ENCODE measurements at places on chromosomes 1 and 21.

DNA sequence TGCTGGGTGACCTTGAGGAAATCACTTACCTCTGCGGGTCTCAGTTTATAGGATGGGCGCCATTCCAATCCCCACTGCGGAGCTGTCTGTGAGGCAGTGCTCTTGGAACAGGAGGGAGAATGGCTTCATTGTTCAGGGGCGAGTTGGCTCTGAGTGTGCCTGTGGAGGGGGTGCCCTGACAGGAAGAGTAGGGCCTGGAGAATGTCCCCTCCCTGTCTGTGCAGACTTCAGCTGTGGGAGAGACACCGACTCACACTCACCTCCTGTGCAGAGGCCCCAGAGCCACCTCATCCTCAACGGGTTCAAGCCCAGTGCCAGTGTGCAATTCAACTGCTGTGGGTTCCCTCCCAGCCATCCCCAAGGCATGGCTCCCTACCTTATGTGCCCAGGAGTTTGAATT is 17.1 kb downstream of the ADORA1 start:
- DNase-seq: peak; percentile 83

- DNase-seq: no peak
Observed at GRCh38 chr1:43522776-43523480, 7.8 kb upstream of the PTPRF start.

- DNase-seq: no peak
Observed at GRCh38 chr1:34167389-34167788, 2.4 kb upstream of the CSMD2 start.

GRCh38 chr1:43799656-43800635 is 92.6 kb downstream of the ST3GAL3 start:
- DNase-seq: no peak

DNA sequence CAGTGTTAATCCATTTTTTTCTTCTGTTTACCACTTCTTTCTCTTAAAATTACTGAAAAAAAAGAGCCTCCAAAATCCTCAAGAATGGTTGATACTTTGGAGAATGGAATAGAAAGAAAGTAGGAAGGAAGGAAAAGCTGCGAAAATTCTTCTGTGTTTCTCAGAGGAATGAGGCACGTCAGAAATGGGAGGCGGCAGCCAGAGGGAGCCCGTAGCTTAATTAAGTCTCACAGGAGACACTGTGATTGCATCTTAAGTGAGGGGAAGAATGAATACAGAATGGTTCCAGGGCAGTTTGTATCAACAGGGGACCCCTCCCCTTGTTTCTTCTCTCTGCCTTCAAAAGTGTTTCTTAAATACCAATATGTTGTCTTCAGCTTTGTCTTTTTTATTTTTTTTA is 1099.5 kb downstream of the PLA2G4A start:
- DNase-seq: peak; percentile 31

GRCh38 chr1:23126200-23126599 is 42.5 kb downstream of the LUZP1 start:
- DNase-seq: no peak

DNA sequence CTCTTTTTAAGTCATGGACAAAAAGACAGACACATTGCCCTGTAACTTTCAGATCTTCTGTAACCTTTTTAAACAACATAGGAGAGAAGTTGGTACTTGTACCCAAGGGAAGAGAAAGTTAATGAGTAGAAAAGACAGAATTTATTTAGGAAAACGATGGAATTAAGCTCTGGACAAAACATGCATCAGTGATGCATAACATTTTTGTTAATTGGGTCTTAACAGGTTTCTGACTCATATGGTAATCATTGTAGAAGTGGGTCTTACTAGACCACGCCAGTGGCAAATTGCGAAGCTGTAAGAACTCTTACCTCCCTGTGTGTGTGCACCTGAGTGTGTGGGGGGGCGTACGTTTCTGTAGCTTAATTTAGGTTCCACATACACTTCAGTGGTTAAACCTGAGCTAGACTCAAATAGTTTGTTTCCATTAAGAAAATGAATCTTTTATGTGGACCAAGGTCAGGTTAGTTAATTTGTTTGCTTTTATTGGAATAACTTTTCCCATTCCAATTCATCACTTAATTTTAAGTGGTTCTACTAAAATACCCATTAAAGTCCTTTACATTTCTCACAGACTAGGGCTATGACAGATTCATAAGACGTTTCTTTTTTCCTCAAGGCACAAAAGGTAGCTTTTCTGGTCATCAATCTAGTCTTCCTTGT is 48.1 kb downstream of the NFIA start:
- DNase-seq: no peak

- DNase-seq: no peak
Observed at GRCh38 chr1:223487887-223488259, 94.7 kb downstream of the CCDC185 start.

GRCh38 chr1:173285048-173285447 is 77.9 kb upstream of the TNFSF4 start:
- no peak for DNase-seq

GRCh38 chr1:40824591-40825434 is 37.4 kb downstream of the CITED4 start:
- DNase-seq: no peak

GRCh38 chr1:4684136-4684535 is 29.7 kb downstream of the AJAP1 start:
- no peak for DNase-seq

- DNase-seq: no peak
Observed at GRCh38 chr1:199490769-199491527, 536.6 kb upstream of the NR5A2 start.

DNA sequence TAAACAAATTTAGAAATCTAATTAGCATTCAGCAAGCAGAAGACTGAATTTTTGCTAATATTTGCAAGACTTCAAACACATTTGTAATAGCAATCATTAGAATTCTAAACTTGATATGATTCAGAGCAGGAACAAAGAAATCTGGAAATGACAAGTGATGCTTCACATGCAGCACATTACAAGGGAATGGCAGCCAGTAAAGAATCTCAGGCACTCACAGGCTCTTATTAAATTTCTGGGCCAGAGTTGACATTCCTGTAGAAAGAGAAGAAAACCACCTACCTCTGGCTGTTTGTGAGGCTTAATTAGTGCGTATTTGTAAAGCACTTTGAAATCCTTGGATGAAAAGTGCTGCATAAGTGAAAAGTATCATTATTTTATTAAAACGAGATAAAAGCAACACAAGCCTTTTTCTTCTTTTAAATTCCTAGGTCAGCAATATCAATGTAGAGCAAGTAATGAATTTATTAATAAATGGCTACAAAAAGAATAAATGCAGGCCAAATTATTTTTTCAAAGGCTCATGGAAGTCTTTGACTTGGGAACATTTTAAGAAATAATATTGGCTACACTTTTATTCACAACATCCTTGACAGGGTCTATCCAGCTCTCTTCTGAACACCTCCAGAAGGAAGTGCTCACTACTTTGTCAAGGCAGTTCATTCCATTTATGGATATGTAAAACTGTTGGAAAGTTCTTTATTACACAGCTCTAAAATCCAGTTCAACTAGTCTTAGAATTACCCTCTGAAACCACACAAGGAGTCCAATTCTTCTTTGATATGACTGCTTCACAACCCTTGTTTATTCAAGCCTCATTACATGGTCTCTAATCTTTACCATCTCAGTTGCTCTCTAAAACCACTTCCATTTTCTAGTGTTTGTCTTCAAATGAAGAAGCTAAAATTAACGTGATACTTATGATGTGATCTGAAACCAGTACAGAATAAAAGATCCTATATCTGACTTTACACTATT is 32.1 kb upstream of the SCYL3 start:
- no peak for DNase-seq

GRCh38 chr1:96424877-96425276 is 296.7 kb upstream of the PTBP2 start:
- DNase-seq: no peak

- DNase-seq: no peak
Observed at GRCh38 chr1:199463521-199464127, 563.9 kb upstream of the NR5A2 start.

- DNase-seq: no peak
Observed at GRCh38 chr21:45991606-45992300, 10.2 kb downstream of the COL6A1 start.

- DNase-seq: no peak
Observed at GRCh38 chr21:21612466-21612865, 614.3 kb downstream of the NCAM2 start.

GRCh38 chr1:168767894-168768584 is 39.0 kb upstream of the DPT start:
- peak; percentile 13 for DNase-seq

DNA sequence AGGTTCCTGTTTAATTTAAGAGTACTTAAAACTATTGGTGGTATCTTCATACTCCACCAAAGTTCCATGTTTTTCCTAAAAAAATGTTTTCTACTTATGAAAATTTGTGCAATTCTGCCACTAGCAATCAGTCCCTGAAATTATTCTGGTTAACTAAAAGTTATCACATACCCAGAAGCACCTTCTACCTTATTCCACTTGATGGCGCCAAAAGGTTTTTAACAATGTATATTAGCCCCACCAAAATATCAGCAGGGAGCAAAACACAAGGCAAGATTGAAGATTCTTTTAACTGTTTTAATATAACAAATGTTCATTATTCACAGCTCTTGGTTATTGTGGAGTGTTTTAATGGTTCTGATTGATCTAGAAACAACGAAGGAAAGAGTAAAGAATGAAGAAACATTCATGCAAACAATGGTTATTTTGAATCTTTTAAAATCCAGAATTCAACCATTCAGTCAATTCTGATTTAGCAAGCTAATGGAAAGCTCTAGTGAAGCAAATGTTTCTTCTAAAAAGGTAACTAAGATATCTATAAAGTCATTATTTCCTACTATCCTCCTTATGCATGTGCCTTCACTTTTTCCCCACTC is 67.2 kb downstream of the TTLL7 start:
- DNase-seq: peak; percentile 73

GRCh38 chr21:21332492-21332891 is 334.3 kb downstream of the NCAM2 start:
- DNase-seq: no peak

DNA sequence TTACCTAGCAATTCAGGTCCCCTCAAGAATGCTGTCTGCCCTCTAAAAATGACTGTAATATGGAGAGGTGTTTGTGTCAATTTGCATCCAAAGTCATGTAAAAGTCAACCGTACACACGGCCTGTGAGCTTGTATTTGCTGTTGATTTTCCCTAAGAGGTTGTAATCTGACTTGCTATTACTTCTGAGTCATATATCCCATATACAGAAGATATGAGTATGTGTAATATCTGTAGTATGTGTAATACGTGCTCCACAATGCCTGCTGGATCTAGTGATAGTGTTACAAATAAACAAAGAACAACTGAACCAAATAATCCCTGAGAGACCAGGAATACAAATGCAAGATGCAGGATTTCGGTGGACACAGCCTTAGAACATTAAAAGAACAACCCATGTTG is 1.4 kb upstream of the KCNJ6 start:
- DNase-seq: no peak

DNA sequence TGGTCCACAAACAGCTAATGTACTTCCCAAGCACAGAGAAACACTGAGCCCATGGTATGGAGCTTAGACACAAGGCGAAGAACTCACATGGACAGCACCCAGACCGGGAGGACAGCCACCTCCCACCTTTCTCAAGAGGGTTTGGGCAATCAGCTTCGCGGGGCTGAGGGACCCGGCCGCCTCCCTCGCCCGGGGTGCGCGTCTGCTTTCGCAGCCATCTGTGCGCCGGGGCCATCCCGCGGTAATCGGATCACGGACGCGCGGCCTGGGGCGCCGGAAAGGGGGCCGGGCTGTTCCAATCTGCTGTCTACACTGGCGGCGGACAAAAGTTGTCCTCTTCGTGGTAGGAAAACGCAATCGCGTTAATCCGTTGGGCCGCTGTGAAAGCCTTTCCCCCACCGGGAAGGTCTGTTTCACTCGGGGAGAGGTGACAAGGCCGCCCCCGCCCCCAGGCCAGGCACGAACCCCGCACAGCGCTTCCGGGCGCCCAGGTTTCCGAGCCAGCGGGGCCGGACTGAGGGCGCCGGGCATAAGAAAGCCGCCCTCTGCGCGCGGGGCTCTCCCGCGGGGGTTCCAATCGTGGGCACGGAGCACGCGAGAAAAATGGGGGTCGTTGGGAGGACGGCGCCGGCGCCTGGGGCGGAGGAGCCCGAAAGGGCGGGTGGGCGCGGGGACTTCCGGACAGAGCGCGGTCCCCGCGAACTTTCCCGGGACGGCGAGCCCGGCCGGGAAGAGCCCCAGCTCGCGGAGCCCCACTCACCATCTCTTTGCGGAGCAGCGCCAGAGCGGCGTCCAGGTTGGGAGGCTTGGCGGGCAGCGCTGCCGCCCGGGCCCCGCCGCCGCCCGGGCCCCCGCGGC is 664 bp downstream of the FAM89A start:
- no peak for DNase-seq

- no peak for DNase-seq
Observed at GRCh38 chr1:116403496-116404136, 30.6 kb downstream of the ATP1A1 start.

- DNase-seq: peak; percentile 62
Observed at GRCh38 chr21:42974832-42975820, 764 bp downstream of the PKNOX1 start.

DNA sequence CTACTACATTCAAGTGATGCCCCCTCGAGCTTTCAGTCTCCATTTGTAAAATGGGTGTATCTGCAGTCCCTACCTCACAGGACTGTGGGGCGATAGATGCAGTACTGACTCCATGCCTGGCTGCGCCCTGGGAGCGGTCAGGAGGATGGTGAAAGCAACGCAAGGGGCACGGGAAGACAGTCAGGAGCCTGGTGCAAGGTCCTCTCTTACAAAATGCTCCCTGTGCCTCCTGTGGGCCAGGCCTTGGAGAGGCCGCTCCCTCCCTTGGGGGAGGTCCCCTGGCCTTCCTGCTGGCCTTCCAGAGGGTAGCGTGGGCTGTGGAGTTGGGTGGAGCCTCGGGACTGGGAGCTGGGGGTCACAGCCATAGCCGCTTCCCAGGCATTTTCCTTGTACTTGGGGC is 21.6 kb downstream of the FAM151A start:
- no peak for DNase-seq

- DNase-seq: peak; percentile 81
Observed at GRCh38 chr1:109877317-109877771, 33.3 kb upstream of the CSF1 start.

DNA sequence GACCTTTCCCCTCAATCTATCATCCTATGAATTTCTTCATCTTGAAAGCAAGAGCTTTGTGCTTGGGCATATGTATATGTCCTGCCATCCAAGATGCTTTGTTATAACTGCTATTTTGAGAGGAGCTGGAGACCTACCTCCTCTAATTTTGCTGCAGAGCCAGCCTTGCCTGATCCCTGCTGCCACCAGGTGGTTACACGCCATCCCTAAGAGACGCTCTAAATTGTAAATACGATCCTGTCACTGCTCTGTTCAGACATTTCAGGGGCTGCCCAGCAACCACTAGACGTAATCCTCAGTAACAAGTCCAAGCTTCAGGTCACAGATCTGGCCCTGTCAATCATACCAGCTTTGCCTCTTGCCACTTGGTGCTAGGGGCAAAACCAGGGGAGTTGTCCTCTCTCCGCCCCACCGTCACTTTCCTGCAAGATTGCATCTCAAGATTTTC is 32.9 kb downstream of the GPA33 start:
- DNase-seq: peak; percentile 52

GRCh38 chr1:194598098-194598497 is 1411.7 kb upstream of the B3GALT2 start:
- peak; percentile 2 for DNase-seq

GRCh38 chr1:5651473-5651872 is 340.8 kb downstream of the NPHP4 start:
- no peak for DNase-seq

GRCh38 chr1:65344171-65344814 is 35.0 kb downstream of the DNAJC6 start:
- no peak for DNase-seq
